ENCODE measurements at places on chromosomes 2 and 18.

- no peak for ATAC-seq
Measured at GRCh38 chr18:62426191-62426488, 96.7 kb upstream of the ZCCHC2 start.

DNA sequence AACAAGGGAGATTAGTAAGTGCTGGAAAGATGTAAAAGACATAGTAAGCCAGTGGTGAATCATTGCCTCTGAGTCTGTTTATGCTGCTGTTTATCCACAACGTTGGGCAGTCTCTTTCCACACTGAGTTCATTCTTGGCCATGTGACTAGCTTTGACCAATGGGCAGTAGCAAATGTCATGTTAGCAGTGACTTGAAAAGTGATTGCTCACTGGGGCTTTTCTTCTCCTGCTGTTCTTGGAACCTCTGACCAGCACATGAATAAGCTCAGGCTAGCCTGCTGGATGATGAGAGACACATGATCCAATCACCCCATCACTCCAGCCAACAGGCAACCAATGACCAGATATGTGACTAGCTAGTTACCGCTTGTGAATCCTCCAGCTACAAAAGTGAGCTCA is 360.4 kb downstream of the SLC4A3 start:
- peak; percentile 43 for ATAC-seq

DNA sequence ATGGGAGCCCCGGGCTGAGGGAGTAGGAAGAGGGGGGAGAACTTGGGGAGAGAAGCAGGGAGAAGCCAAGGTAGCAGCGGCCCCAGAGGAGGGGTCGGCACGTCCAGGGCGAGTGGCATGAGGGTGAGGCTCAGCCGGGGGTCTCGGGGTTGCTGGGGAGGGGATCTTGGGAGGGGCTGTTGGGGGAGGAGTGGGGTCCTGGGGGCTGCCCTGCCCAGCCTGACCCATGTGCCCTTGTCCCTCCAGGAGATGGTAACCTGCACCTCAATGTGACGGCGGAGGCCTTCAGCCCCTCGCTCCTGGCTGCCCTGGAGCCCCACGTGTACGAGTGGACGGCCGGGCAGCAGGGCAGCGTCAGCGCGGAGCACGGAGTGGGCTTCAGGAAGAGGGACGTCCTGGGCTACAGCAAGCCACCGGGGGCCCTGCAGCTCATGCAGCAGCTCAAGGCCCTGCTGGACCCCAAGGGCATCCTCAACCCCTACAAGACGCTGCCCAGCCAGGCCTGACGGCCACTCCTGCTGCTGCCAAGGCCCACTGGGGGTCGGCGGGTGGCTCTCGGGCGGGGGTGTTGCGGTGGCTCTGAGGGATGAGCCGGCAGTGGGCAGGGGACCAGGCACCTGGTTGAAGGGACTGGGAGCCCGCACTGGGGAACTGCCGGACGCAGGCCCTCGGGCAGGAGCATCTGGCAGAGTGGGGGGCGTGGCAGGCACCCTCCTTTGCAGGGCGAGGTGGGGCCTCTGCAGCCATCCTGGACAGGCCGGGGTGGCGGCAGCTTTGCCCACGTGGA is 9.0 kb upstream of the GAL3ST2 start:
- no peak for ATAC-seq

- ATAC-seq = no peak
Measured at GRCh38 chr2:67625178-67625577, 228.0 kb downstream of the ETAA1 start.

GRCh38 chr2:39483534-39483933 is 46.4 kb upstream of the MAP4K3 start:
- ATAC-seq = no peak

GRCh38 chr18:75173125-75173432 is 35.9 kb downstream of the PTGR3 start:
- ATAC-seq = no peak

DNA sequence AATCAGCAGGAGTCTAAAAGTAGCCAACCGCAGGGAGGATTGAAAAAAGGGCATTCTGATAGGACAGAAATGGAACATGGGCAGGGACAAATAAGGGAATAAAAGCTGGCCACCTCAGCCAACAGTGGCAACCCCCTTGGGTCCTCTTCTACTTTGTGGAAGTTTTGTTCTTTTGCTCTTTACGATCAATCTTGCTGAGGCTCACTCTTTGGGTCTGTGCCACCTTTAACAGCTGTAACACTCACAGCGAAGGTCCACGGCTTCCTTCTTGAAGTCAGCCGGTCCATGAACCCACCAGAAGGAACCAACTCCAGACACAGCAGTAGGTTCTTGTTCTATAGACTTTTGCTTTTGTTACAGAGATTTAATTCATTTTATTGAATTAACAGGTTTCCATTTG is 285.4 kb upstream of the CDH20 start:
- ATAC-seq = no peak

DNA sequence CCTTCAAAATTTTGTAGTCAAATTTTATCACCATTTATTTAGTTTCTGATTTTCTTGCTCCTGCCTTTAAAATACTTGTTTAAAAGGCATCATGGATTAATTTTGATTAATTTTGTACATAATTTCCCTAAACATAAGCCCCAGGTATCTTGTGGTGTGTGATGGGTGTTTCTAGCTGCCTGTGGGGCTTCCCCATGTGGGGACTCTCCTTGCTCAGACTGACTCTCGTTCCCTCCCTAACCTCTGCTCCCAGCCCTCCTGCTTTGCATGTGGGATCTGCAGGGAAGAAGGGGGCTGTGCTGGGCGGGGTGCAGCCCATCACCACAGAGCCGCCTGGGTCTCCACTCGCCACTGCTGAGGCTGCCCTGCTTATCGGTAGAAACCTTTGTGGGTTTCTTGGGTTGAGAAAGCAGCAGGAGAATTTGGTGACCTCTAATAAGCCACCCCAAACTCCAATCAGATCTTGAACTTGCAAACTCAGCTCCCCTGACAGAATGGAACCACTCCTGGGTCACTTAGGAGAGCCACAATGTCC is 72.5 kb downstream of the MRPS9 start:
- ATAC-seq = no peak

DNA sequence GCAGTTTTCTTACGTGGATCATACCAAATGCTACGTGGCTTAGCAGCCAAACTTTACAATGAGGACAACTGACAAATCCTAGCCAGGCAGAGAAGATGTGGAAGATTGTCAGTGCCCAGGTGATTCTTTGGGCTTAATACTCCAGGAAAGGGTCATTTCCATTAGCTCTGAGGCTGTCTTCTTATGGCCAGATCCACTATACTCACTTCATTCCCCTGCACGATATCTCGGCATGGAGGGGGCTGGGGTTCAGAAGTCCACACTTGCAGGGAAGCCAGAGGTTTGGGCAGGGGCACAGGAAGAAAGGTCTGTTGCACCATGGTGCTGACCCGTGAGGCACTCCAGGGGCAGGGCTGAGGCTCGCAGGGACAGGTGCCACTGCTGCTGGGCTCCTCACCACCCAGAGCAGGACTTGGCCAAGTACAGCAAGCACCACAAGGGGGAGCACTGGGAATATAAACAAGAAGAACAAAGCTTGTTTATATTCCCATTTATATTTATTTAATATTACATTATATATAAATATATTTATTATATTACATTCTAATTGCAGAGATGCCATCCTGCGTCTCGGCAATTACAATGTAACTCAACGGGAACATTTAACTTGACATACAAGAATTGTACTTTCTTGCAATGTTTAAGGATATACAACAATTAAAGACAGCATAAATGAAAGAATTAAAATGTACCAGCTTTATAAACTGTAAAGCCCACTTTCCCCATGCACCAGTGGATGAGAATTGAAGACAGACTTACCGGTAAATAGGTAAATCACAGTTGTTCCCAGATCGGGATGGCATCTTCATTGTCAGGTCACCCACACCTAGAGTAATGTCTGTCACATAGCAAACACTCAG is 27.2 kb downstream of the CLUL1 start:
- ATAC-seq = peak; percentile 11

DNA sequence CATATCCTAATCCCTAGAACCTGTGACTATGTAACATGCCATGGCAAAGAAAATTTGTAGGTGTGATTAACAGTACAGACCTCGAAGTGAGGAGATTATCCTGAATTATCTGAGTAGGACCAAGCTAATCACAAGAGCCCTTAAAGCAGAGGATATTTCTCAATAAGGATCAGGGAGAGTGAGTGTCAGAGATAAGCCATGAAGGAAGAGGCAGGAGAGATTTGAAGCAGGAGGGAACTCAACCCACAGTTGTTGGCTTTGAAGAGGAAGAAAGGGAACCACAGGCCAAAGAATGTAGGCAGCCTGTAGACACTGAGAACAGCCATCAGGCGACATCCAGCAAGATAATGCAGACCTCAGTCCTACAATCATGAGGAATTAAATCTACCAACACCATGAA is 229.3 kb downstream of the NBAS start:
- ATAC-seq = no peak

DNA sequence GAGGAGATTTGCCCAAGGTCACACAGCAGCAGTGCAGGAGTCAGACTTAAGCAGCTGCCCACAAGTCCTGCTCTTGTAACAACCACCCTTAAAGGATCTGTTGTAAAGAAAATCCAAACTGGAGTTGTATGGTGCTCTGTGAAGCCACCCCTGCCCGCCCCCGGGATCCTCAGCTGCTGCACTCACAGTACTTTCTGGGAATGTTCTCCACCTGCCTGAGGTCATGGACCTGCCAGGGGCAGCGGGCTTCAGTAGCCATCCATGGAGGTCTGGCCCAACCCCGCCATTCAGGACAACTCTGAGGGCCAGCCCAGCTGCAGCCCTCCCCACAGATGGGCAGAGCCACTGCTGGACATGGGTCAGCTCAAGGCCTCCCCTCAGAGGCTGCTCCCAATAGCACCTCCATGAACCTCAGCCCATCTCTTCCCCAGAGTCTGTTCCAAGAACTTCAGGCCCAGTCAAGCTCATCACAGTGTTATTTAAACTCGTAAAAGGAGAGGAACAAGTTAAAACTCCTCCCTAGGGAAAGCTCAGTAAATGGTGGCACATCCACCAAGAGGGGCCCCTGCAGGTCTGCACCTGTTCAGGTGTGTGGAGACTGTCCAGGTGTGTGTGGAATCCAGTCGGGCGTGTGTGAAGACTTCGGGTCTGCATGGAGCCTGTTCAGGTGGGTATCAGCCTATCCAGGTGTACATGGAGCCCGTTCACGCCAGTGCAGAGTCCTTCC is 39.4 kb upstream of the GPC1 start:
- no peak for ATAC-seq

GRCh38 chr2:30235859-30236535 is 4.7 kb downstream of the LBH start:
- ATAC-seq = no peak

- no peak for ATAC-seq
Measured at GRCh38 chr2:1394709-1395408, 18.4 kb upstream of the TPO start.

GRCh38 chr18:10417191-10417590 is 37.2 kb upstream of the APCDD1 start:
- peak; percentile 55 for ATAC-seq

GRCh38 chr2:101847661-101848339 is 144.0 kb upstream of the IL1R2 start:
- ATAC-seq = no peak

DNA sequence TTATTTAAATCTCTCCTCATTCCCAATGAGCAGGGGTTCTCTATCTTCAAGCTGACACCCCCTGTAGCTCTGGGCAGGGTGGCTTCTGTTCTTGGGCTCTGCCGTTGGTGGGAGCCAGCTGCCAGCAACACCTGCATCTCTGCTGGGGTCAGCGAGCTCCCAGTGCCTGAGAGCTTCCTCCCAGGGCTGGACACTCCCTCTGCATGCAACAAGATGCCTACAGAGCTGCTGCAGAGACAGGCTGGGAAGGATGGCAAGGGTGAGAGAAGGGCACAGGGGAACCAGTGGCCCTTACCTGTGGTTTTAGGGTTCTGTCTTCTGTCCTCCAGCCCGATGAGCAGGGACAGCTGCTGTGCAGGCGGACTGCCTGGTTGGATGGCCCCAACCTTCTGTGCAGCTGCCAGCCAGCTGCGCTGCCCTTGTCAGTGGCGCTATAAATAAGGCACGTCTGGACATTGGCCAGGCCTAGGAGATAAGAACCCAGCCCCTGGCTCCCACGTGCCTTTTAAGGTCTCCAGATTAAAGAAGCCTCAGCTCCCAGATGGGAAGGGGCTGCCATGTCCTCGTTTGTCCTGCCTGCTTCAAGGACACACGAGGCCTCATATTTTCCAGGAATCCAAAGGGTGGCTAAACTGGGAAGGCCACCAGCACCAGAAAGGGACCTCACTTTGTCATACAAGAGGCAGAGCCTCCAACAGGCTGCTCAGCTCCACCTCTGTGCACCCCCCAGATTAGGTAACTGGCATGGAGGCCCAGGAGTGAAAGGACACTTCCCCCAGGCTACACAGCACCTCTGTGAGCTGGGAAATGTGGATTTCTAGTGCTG is 39.5 kb upstream of the FHL2 start:
- ATAC-seq = peak; percentile 86

DNA sequence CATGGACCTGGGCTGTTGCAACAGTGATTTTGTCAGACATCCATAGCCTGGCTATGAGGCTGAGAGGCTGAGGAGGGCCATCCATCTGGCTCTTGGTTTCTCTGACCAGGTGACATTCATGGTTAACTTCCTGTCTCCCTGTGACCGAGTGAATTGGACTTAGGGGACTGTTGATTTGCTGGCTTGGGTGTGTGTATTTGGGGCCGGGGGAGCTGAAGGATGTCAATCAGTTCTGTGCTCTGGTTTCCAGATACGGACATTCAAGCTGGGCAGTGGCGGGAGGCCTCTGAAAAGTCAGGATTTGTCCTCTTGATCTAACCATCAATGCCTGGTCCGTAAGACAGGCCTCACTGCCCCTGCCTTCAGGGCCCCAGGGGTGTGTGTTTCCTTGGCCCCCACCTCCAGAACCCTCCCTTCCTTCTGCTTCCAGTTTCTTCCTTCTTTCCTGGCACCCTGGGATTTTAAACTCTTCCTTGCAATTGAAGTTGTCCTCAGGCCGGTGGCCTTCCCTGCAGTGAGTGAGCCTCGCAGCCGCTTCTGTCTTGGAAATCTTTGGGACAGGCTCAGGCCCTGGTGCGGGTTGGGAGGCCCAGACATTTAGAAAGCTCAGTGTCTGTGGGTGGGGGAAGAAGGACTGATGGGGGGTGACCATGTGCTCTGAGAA is 54.7 kb upstream of the HAAO start:
- ATAC-seq = no peak

GRCh38 chr2:68282811-68283418 is 30.6 kb upstream of the PPP3R1 start:
- ATAC-seq = no peak

DNA sequence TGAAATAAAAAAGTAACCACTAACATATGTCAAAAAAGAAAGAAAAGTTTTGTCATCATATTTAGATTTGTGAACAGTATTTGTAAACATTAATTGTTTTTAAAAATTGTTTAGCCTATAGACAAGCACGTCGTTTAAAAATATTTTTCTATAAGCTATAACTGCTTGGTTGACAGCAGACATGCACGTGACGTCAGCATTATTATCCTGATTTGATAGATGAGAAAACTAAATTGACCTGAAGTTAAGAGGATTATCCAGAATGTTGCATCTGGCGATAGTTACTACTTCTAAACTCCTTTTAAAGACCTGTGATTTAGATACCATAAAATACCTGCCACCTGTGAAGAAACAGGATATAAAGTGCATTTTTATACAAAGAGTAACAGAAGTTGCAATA is 156.9 kb upstream of the BARD1 start:
- ATAC-seq = no peak

All from motor neuron (in vitro differentiated cells).